HT1080 (cell line): ENCODE measurements at places on chromosomes 7 and 10.

DNA sequence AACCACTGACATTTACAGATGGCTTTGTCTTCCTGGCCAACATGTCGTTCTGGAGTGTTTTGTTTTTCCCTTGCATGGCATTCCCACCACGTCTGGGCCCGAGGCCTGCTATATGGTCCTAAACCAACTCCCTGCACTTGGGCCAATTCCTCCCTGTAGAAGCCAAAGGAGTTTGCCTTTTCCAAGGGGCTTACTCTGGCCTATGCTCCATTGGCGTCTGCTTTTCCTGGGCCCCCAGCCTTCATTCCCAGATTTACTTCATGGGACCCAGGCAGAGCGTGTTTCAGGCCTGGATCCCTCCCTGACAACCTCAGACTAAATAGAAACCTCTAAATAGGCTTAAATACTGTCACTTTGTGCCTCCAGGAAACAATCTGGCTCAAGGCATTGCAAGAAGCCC lies 60.7 kb downstream of the MINDY4 start:
- DNase-seq: no peak

DNA sequence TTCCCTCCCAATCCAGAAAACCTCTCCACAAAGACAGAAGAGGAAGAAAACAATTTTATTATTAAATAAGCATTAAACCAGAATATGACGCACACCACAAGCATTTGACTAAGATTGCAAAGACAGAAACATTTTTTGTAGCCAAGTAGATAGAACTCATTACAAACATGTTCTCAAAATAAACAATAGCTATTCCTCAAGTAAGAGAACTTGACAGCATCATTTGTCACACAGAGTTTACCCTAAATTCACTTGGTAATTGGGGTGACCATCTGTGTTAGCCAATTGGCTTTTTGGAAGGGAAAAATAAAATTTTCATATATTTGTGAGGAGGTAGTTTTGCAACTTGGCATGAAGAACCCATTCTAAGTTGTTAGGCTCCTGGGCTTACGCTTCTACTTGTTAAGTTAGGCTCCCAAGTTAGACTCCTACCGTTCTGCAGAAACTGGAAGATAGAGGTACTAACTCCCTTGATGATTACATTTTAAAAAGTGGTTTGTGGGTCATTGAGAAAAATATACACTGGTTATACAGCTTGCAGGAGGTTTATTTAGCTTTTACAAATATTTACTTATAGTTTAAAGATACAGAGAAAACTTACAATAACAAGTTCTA lies 618.6 kb upstream of the CNTNAP2 start:
- no peak for DNase-seq

GRCh38 chr7:47493976-47494911 lies 87.7 kb downstream of the TNS3 start:
- DNase-seq: no peak

- DNase-seq: no peak
Observed at GRCh38 chr10:109306698-109307097, 616.6 kb downstream of the XPNPEP1 start.

GRCh38 chr10:27743877-27744801 lies 1.5 kb downstream of the MKX start:
- DNase-seq: no peak

DNA sequence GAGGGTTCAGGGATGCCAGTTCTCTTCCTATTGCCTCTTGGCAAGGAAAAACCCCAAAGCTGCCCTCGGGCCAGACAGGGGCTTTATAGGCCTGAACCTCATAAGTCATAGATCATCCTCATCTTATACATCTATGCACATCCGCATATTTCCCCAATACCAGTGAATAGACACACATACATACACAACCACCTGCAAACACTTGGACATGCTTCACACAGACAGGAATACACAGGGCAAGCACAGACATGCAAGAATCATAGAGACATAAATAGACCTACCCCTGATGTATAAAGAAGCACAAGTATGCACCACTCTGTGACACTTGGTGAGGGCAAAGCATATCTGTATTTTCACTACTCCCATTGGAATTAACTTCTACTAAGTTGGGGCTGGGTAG lies 30.7 kb downstream of the MBL2 start:
- DNase-seq: no peak

DNA sequence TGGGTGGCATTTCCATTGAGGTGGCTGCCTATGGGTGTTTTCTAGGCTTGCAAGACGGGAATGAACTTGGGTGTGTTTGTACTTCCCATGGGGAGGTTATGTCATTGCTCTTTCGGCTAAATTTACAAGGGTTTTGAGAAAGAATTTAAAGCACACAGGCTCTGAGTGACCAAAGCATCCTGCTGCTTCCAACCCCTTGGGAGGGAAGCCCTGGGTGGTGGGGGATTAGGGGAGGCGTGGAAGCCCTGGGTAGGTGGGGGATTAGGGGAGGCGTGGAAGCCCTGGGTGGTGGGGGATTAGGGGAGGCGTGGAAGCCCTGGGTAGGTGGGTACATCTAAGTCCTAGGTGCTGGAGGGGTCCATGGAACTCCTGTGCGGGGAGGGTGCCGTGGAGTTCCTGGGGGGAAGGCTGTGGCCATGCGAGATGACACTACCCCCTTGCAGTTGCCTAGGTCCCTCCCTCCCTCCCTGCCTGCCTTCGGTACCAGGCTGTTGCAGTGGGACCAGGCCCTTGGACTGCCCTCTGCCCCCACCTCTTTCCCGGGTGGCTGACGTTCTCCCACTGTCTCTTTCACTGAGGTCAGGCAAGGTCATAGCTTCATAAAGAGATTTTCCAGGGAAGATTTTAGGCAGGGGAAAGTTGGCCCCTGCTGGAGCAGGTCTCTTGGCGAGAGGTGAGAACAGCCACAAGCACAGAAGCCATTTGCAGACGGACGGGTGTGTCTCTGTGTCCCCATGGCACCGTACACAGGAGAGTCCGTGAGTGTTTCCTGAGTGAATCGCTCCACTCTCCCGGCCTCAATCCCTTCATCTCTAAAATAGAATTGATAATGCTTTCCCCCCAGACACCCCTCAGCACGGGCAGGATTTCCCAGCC lies 19.5 kb downstream of the PRF1 start:
- no peak for DNase-seq

DNA sequence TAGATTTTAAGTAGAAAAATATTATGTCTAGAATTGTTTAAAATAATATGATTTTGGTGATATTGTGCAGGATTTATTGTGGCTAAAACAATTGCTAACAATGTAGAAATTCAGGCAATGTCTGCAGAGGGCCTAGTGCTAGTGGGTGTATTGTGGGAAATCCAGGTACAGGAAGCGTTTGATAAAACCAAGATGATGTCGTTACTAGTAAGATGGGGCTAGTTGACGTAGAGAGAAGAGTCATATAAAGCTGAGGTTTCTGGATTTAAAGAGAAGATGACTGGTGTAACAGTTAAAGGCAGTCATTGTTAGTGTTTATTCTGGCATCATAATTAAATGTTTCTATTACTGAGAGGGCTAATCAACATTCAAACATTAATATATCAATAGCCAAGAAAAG lies 43.5 kb downstream of the ADK start:
- peak; percentile 47 for DNase-seq

- no peak for DNase-seq
Observed at GRCh38 chr7:65477326-65477725, 103.7 kb downstream of the ZNF92 start.

DNA sequence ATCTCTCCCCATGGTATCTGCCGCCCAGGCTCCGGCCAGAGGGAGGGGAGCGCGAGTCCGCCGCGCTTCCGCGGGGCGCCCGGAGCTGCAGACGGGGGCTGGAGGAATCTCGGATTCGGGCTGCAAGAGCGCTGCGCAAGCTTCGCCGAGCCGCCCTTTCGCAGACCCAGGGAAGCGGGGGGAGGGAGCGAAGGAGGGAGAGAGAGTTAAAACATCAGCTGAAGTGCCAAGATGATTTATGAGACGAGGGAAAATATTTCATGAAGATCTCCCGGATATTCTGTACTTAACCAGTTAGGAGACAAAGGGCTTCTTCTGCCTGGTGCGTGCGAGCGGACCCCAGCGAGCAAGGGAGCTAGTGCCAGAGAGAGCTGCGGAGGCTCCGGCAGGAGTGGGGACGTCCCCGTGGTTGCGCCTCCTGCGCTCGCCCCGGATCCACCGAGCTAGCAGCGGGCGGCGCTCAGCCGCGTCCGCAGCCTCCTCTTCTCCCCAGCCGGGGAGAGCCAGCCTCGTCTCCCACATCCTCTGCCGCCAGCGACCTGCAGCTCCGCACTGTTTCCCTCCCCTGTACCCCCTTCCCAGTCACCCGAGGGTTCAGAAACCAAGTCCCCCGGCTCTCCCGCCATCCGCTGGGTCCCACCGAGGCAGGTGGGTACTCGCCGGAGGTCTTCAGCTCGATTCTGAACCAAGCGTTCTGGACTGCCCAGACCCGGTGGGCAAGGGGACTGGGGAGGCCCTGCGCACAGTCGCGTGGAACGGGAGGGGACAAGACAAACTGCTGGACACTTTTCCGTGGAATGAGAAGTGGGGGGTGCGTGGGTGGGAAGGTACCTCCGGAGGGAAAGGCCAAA lies 1.0 kb upstream of the PAX2 start:
- no peak for DNase-seq
